ENCODE measurements at places on chromosomes 4 and X.

GRCh38 chrX:41333003-41333743 lies 789 bp upstream of the DDX3X start:
- no peaks in the 10 kb centered on the region for H3K36me3 ChIP-seq
- DNase-seq, result peak; percentile 65
- H3K4me1 ChIP-seq, result no peaks in the 10 kb centered on the region
- no peaks in the 10 kb centered on the region for H3K27me3 ChIP-seq
- H3K4me3 ChIP-seq, result peak overlapping the region; percentile 96

- no peak overlapping the region for H3K27ac ChIP-seq
- H3K4me1 ChIP-seq, result peaks cover 3% of the 10 kb centered on the region
- H3K27me3 ChIP-seq, result no peaks in the 10 kb centered on the region
- no peaks in the 10 kb centered on the region for H3K36me3 ChIP-seq
- peak overlapping the region; percentile 90 for H3K4me3 ChIP-seq
Observed at GRCh38 chr4:2470791-2471190, 1.9 kb downstream of the RNF4 start.

DNA sequence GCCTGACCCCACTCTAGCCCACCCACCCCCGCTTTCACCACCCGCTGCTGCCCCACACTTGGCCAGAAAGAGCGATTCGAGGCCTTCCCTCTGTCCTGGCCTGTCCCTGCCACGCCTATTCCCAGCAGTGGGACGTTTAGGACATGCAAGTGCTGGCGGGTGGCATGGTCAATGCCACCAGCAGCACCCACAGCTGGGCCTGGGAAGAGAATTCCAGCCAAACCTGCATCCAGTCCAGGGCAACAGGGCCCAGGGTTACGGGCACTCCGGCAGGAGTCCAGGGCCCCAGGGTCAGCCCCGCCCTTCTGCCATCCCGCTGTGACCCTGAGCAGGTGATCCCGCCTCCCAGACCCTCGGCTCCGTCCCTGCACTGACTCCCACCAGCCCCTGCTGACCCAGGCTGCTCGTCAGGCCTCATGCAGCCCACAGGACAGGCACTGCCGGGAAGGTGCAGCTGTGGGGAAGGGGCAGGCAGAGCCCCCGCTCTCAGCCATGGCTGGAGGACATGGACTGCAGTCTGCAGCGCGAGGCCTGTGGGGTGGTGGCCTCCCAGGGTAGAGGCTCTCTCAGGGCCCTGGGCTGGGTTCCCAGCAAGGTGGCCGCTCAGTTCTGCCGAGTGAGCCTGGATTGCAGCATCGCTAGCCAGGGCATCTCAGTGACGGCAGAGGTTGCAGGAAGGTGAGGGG lies 6.8 kb upstream of the HTRA3 start:
- no peak overlapping the region for H3K27ac ChIP-seq
- H3K36me3 ChIP-seq, result no peaks in the 10 kb centered on the region
- H3K27me3 ChIP-seq, result no peaks in the 10 kb centered on the region
- no peak for DNase-seq
- peaks cover 12% of the 10 kb centered on the region for H3K4me1 ChIP-seq
- no peak overlapping the region for H3K4me3 ChIP-seq

DNA sequence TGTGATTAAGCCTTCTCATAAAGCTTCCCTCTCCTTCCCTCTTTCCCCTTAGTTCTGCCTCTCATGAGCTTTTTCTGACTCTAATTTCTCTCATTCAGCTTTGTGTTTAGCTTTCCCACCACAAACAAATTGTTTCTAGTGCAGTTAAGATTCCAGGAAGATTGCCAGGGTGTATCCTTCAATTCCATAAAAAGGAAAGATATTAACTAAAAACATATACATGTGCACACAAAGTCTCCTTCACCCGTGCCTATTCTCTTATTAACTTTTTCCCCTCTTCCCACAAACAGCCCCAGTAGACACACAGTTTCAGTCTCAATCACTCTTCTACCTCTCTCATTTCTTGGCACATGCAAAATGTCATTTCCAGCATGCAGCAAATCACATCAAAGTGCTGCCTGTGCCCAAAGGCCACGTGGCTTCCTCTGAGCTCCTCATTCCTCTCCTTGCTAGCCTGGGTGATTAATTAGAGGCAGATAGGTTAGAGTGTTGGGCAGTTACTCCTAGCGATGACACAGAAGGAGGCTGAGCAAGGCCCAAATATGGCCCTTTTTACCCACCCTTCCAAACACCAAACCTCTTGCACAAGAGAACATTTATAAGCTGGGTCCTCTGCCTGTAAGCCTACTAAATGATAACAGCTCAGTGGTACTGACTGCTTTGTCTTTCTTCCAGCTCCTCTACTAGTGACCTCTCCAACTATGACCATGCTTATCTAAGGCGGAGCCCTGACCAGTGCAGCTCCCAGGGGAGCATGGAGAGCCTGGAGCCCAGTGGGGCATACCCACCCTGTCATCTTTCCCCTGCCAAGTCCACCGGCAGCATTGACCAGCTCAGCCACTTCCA lies 159.6 kb downstream of the SOWAHB start:
- H3K27ac ChIP-seq, result peak overlapping the region; percentile 80
- H3K27me3 ChIP-seq, result no peaks in the 10 kb centered on the region
- no peak for DNase-seq
- H3K4me3 ChIP-seq, result no peak overlapping the region
- H3K4me1 ChIP-seq, result no peaks in the 10 kb centered on the region
- H3K36me3 ChIP-seq, result no peaks in the 10 kb centered on the region

- H3K27ac ChIP-seq, result peak overlapping the region; percentile 26
- H3K27me3 ChIP-seq, result no peaks in the 10 kb centered on the region
- no peak overlapping the region for H3K4me3 ChIP-seq
Observed at GRCh38 chr4:102439812-102440211, 61.3 kb upstream of the NFKB1 start.
